Occipital lobe (tissue), 3 donors: ENCODE measurements at places on chromosomes 5 and 9.

- DNase-seq, result no peak
Measured at GRCh38 chr5:139872851-139873794, 77.5 kb downstream of the PSD2 start.

DNA sequence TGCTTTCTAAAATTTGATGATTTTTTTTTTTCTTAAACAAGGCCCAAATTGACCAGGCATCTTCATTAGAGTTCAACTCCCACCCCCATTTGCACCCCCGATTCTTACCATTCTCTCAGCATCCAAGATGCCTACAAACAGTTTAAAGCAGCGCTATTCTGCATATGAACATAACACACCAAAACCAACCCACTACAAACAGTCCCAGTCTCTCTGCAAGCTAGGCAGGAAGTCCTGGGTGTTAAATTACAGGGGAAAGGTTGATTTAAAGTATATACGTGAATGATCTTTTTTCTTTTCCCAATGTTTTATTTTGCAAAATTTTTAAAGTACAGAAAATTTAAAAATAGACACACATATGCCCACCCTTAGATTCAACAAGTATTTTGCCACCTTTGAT, 127.0 kb downstream of the ADAMTS12 start:
- no peak for DNase-seq

DNA sequence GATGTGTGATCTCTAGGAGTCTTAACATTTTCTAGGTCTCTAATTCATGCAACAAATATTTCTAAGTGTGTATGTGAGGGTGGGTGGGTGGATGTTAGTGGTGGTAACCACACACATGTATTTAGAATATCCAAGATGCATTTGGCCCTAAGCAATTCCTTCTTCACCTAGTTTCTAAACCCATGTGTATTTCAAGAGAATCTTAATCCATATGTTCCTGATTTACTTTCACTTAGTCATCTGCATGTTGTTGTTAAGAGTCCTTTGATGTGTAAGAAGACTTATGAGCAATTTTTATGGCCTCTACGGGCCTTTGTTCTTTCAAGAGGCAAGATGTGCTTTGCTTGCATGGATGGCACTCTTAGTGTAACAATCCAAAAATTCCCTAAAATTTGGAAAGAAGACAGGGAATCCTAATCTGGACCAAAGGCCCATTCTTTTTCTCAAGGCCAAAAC, 282.6 kb downstream of the SPATA31D1 start:
- DNase-seq, result no peak

DNA sequence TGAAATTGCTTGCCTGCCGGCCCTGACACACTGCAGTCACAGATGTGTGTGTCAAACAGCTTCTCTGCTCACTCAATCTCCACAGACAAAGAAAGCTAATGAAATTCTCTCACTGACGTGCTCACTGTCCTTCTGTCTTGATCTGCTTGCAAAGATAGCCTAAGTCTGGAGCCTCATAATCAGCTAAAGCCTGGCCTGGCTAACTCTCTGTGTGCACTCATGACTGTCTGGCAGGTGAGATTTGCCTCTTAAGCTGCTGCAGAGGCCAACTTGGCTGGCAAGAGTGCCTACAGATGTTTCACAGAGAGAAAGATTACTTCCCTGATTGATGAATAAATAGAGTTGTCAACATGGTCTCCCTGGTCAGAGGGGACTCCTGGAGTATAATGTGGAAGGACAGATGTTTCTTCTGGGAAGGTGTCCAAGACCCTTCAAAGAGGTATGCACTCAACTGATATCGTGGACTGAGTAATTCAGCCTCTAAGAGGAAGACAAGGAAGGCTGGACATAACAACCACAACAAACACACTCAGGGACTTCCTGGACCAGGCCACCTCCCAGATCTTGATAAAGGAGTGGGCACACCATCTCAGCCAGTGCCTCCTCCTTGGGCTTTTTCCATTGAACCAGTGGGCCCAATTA, 362.0 kb downstream of the SPOCK1 start:
- no peak for DNase-seq

GRCh38 chr5:33277061-33277650, 163.6 kb upstream of the TARS1 start:
- no peak for DNase-seq

DNA sequence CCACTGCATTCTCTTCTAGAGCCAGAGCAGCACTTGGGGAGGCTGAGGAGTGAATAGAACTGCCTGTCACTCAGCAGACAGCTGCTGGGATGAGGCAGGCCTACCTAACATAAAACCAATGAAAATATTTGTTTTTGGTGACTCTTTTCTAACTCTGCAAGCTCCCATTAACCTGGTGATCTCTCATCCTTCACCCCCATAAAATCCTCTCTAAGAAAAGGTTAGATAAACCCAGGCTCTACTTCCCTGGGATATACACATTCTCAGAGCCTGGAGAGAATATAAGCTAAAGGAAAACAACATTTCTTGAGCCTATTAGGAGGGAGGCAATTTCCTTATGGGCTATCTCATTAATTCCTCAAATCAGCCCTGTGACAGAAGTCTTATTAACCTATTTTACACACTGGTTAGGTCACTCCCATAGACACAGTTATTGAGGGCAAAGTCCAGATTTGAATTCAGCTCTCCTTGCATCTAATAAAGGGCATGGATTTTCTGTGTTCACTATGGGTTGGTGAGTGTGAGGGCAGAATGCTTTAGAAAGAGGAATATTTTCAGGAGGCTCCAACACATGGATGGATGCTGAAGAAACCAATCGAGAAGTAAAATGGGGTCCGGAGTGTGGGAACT, 492.9 kb downstream of the CCDC171 start:
- no peak for DNase-seq

DNA sequence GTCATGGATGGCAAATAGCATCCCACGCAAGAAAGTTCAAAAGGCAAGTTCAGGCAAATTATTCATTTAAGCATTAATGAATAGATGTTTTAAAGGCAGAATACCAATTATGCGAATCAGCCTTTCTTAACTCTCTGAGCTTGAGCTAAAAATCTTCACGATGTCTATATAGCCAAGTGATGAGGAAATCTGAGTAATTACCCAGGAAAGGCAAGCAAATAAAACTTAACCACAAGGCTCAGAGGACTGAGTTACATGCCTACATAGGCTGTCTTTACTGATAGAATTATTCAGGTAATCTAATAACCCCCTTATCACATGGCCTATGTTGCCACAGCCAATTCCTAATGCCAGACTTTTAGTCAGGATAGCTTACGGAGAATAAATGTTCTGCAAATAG, 120.8 kb upstream of the MTAP start:
- no peak for DNase-seq

DNA sequence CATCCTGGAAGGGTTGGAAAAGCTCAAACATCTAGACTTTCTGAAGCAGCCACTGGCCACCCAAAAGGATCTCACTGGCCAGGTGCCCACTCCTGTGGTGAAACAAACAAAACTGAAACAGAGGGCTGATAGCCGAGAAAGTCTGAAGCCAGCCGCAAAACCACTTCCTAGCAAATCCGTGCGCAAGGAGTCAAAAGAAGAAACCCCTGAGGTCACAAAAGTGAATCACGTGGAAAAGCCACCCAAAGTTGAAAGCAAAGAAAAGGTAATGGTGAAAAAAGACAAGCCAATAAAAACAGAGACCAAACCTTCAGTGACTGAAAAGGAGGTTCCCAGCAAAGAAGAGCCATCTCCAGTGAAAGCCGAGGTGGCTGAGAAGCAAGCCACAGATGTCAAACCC, 87.6 kb downstream of the MAP1B start:
- DNase-seq, result no peak

DNA sequence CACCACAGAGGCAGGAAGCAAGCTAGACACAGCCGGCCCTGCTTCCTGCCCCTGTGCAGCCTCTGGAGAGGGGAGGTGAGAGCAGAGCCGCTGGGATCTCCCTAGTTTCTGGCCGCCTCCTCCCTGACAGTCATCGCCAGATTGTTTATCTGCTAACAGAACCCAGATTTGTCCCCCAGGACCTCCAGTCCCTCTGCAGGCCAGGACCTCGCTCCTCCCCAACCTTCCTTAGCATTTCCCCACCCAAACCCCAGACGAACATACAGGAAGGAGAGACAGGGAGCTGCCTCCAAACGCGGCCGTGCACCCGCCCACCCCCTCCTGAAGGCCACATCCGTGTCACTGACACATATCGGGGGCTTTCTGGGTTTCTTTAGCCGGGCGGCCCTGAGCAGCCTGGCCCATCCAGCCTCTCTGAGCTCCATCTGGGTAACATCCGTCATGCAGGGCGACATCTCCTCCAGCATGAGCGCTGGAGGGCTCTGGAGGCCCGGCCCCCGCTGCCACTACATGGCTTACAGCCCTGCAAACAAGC, 47.5 kb downstream of the DBH start:
- DNase-seq, result no peak

DNA sequence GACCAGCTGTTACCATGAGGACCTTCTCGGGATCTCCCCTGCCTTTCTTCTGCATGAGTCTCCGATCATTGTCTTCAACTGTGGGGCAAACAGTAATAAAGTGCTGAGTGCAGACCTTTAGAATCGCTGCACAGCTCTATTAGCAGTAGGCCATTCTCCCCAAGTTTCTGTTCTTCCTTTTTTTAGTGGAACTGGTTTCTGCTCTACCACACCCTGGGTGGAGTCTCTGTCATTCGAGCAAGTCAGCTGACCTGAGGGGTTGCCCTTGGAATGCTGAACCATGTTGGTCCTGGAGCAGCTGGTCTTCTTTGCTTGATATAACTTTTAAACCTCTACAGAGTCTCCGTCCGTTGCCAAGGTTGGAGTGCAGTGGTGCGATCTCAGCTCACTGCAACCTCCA, 33.4 kb upstream of the GNPDA1 start:
- DNase-seq, result no peak

- no peak for DNase-seq
Measured at GRCh38 chr5:99948850-99949249, 586.3 kb upstream of the FAM174A start.

GRCh38 chr9:95201206-95201605, 116.3 kb downstream of the FANCC start:
- no peak for DNase-seq

- no peak for DNase-seq
Measured at GRCh38 chr9:16505199-16505598, 365.3 kb downstream of the BNC2 start.

DNA sequence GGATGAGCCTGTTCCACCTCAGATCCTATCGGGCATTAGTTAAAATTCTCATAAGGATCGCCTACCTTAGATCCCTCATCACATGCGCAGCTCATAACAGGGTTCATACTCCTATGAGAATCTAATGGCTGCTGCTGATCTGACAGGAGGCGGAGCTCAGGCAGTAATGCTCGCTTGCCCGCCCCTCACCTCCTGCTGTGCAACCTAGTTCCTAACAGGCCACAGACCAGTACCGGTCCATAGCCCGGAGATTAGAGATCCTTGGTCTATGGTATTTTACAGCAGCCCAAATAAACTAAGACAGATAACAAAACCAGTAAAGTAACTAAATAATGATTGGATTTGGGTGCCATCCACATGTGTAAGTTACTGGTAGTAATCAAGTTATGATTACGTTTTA, 17.5 kb downstream of the GOLPH3 start:
- DNase-seq, result no peak

GRCh38 chr5:177596775-177597238, 3.1 kb upstream of the B4GALT7 start:
- DNase-seq, result no peak

GRCh38 chr5:145718956-145719355, 116.2 kb downstream of the PRELID2 start:
- DNase-seq, result no peak

GRCh38 chr5:59390074-59390659, 503.4 kb downstream of the PDE4D start:
- no peak for DNase-seq

DNA sequence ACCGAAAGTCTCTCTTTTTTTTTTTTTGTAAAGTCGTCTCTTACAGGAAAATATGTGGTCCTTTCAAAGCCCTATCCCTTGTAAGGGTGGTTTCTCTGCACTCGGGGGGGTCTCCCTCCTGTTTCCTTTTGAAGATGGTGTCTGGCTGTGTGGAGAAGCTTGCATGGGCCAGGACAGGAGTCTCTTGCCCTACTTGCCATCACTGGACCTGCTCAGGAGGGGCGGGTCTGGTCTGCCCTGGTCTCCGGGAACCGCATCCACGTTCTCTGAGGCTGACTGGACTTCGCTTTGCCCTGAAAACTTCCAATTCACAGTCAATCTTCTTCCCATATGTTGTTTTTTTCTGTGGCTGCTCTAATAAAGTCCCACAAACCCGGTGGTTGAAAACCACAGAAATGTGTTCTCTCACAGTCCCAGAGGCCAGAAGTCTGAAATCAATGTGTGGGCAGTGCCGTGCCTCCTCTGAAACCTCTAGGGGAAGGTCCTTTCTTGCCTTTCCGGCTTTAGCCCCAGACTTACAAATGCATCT, 92.9 kb upstream of the IER5L start:
- no peak for DNase-seq

DNA sequence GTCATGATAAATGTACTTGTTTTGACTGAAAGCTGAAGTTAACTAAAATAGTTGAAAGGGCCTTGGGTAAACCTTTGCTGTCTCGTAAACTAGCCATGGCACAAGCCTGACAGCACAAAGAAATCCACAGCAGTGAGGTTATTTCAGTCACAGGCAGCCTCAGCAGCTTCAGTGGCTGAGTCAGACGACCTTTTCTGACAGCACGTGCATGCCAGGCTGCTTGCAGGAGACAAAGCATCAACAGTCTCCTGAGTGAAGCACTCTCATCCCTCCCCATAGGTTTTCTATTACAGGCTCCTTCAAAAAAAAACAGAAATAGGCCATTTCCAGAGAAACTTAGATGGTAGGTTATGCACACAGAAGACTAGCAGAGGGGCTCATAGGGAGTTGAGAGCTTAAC, 34.6 kb downstream of the OXCT1 start:
- peak; percentile 48 for DNase-seq

GRCh38 chr9:73093016-73093739, 58.5 kb upstream of the ANXA1 start:
- DNase-seq, result no peak
